Glomerular endothelial cell (primary cell): ENCODE measurements at places on chromosomes 6 and 20.

GRCh38 chr6:96153775-96154174 lies 138.0 kb downstream of the FUT9 start:
- DNase-seq, result no peak

GRCh38 chr6:109484122-109484521 lies 1.1 kb upstream of the ZBTB24 start:
- no peak for DNase-seq

- DNase-seq, result no peak
Observed at GRCh38 chr6:112005013-112005371, 48.9 kb upstream of the CCN6 start.

DNA sequence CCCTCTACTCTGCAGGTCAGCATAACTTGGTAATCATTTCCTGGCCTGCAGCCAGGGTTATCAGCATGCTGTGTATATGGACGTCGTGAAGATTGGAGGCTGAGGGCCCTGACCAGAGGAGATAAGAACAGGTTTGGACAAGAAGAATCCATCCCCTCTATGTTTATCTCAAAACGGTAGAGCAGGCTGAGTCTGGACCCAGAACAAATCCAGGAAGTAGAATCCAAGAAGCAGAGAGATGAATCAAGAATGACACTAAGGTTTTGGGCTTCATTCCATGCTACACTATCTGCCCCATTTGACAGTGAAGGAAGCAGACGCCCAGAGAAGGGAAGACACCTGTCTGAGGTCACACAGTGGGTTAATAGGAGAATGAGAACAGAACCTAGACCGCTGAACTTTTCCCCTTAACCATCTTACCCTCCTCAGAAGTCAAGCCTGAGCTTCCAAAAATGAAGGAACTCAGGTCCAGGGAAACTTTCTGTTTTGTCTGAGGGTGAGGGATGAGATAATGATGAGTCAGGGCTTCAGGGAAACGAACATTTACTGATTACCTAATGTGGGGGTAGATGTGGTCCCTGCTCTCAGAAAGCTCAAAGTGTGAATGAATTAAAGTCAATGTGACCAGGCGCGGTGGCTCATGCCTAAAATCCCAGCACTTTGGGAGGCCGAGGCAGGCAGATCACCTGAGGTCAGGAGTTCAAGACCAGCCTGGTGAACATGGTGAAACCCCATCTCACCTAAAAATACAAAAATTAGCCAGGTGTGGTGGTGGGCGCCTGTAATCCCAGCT lies 9.4 kb upstream of the COMMD7 start:
- DNase-seq, result no peak

GRCh38 chr6:19578481-19578880 lies 258.7 kb upstream of the ID4 start:
- DNase-seq, result no peak

- DNase-seq, result no peak
Observed at GRCh38 chr20:51800872-51801121, 1.5 kb downstream of the SALL4 start.

DNA sequence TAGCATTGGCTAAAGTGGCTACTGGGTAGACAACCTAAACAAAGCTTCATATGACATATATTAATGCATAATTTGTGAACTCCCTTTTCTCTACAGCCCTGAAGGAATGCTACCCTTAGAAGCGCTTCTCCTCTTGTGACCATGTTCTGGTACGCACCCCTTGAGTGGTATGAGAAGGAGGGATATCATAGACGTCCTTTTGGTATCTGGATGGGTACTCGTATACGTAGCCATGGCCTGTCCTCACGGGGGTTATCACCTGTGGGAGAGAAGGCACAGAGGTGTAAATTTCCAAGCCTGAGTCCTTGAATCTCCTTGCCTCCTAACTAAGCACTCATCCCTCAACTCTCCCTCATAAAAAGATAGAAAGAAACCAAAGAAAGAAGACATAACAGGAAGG lies 39.0 kb downstream of the NEDD9 start:
- DNase-seq, result no peak

DNA sequence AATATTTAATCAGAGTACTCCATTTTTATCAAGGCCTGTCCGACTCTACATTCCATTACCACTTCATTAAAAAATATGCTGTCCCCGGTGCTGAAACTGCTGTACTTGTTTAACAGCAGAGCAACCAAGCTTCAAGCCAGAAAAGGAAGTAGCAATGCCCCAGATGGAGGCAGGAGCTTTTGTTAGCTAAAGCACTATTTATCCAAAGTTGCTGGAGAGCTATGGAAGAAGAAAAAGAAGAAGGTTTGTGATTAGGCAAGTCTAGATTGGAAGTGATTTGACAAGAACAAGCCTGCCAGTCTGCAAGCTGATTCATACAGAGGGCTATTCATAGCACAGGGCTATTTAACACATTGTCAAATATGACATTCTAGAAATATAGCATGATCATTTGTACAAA lies 160.9 kb upstream of the SPTLC3 start:
- DNase-seq, result no peak

- no peak for DNase-seq
Observed at GRCh38 chr6:121767211-121767610, 331.8 kb downstream of the GJA1 start.

GRCh38 chr6:164276211-164276610 lies 861.7 kb downstream of the QKI start:
- DNase-seq, result no peak

DNA sequence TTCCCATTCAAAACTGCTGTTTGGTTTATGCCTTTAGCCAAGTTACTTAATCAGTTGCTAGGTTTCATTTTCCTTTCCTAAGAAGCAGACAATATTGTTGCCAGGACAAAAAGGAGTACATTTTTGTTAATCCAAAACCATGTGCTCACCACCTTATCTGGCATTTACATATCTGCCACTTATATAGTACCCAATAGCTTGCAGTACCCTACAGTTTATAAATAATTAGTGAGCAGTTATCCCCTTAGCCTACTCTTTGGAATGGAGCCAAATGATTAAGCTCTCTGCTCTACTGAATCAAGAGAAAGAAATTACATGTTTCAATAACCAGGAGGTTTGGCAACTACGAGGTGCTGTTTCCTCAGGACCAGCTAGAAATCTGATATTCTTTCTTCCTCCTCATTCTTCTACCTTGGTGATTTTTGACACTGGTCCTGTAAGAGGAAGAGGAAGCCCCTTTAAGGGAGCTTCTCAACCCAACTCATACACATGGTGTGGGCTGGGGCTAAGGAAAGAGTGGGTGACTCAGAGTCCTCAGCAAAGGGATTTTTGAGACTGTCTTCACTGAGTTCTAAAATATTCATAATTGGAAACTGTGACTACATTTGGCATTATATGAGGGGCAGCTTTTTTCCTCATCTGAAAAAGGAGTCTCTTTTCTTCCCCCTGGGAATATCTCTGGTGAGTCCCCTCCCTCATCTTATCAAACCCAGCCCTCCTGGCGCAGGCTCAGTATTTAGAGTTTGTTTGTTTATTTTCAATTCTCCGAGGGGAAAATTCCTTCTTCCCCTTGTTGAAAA lies 1.5 kb downstream of the ZNFX1 start:
- DNase-seq, result no peak

GRCh38 chr20:42484335-42484734 lies 705.4 kb downstream of the PTPRT start:
- DNase-seq, result no peak

DNA sequence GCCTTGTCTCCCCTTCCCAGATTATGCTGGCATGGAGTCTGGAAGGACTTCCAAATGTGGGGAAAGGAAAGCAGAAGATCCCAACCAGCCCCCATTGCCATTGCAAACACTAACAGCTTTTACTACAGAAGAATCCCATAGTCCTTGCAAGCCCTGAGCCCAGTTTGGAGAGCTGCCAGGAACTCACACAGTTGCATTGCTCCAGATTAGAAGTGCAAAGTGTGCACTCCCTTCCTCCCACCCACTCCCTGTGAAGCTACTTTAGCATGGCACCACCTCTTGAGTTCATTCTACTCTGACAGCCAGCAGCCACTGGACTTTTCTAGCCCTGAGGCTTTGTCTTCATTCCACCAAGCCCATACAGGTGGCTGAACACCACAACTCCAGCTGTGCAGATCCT lies 67.6 kb downstream of the SLC22A2 start:
- no peak for DNase-seq

DNA sequence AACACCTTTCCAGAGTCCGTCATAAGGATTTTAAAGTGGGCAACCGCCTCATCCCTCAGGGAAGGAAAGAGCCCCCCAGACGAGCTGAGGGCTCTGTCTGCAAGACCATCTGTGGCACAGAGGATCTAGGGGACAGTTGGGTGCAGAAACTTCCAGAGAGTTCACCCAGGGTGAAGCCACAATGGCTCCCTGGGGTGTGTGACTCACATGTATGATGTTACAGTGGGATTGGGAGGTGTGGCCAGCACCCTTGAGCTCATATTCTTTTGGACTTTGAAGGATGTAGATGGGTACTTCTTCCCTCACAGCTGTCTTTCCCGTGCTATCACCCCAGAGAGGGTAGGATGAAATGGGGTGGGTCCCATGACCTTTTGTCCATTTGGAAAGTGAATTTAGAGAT lies 95.5 kb downstream of the NCR2 start:
- no peak for DNase-seq

DNA sequence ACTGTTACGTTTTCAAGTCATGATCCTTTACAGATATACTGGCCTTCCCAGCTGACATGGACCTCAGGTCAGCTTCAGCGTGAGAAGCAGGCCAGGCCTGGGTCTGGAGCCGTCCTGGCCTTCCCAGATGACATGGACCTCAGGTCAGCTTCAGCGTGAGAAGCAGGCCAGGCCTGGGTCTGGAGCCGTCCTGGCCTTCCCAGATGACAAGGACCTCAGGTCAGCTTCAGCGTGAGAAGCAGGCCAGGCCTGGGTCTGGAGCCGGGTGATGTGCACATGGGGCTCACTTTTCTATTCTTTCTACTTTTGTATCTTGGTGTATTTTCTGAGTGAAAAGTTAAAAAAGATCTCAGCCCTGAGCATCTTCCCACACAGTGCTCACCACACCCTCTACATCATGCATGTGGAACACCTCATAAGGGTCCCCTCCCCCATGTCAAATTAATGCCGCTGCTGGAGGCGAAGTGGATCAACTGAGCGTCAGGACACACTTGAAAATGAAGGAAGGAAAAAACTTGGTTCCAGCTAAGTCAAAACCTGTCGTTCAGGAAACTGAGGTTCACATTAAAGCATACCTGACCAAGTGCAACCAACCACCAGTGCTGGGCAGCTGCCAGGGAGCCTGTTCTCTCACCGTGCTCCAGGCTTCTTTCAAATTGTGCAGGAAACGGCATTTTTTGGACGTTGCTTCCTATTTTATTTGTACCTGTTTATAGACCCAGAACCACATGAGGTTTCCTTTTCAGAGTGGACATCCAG lies 32.2 kb downstream of the KIF25 start:
- DNase-seq, result no peak

GRCh38 chr20:9532069-9532838 lies 17.9 kb downstream of the LAMP5 start:
- no peak for DNase-seq

- no peak for DNase-seq
Observed at GRCh38 chr6:121932076-121932991, 467.1 kb upstream of the HSF2 start.

GRCh38 chr20:1255675-1256074 lies 10.4 kb upstream of the SNPH start:
- DNase-seq, result no peak

GRCh38 chr20:1479831-1480595 lies 11.2 kb downstream of the SIRPB2 start:
- DNase-seq, result no peak

GRCh38 chr20:1264727-1265126 lies 1.4 kb upstream of the SNPH start:
- no peak for DNase-seq

GRCh38 chr20:9555781-9556180 lies 41.4 kb downstream of the LAMP5 start:
- no peak for DNase-seq

DNA sequence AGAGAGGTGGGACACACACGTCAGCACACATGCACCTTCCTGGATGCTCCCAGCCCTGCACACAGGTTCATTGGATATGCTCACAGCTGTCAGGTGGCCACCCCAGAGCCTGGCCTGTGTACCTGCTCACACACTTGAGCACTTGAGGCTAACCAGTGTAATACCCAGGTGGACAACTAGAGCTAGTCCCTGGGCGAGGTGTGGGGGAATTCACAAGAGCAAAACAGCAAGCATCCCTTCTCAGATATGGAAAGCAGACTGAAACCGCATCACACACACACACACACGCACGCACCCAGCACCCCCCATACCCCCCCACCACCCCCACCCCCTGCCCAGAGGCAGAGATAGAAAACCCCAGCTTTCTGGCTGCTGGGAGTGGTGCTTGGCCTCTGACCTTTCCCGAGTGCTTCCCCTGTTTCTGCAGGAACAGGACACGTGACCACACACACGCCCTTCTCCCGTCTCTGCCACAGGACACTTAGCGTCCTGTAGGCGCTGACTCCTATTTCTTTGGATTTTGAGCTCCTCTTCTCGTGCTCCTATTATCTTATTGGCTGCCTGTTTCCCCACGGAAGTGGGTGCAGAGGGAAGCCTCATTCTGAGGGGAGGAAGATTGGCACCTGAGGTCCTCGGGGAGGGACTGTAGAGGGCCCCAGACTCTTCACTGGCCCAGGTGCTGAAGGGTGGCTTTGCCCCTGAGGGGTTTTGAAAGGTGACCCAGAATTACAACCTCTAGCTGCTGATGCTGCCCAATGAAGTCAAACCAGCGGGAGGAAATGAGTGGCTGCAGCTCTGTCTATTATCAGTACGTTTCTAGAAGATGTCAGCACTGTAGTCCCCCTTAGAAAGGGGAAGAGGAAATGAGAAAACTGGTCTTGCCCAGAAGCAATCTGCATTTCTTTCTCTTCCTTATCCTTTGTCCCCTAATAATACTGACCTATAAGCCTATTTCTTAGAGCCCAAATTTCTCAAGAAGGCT lies 65.8 kb downstream of the SYTL3 start:
- no peak for DNase-seq

GRCh38 chr6:15444881-15445280 lies 199.0 kb downstream of the JARID2 start:
- no peak for DNase-seq

GRCh38 chr20:54680439-54680838 lies 205.0 kb downstream of the DOK5 start:
- DNase-seq, result no peak

DNA sequence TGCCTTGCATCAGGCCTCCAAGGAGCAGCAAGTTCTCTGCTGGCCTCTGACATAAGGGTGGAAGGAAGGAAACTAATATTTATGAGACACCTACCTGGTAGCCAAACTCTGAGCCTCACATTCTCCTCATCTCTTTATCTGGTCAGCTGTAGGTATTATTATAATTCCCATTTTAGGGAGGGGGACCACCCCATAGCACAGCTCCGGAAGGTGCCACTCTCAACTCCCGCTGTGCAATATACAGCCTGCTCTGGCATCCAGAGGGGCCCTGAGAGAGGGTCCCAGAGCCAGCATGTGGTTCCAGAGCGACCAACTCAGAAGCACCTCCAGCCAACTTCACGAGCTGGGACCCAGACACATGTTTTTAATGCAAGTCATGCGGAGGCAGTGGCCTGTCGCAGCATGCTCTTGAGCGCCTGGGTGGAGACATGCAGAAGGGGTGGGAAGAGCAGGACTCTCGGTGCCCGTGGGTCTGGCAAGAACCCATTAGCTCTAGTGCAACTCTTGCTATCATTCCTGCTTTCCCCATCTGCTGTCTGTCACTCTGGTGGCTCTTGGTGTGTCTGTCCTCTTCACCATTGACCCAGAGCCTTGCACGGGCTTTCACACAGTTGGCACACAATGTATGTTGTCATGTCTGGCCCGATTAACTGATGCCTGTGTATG lies 15.0 kb upstream of the MYMX start:
- no peak for DNase-seq

- no peak for DNase-seq
Observed at GRCh38 chr6:29769336-29769735, 46.1 kb downstream of the HLA-F start.

GRCh38 chr6:129691709-129692108 lies 18.3 kb downstream of the ARHGAP18 start:
- no peak for DNase-seq

GRCh38 chr20:3590164-3590563 lies 73.0 kb downstream of the GFRA4 start:
- DNase-seq, result no peak
